ENCODE measurements at places on chromosomes 4 and X.

- DNase-seq: no peak
Measured at GRCh38 chr4:22434895-22435294, 81.0 kb downstream of the ADGRA3 start.

DNA sequence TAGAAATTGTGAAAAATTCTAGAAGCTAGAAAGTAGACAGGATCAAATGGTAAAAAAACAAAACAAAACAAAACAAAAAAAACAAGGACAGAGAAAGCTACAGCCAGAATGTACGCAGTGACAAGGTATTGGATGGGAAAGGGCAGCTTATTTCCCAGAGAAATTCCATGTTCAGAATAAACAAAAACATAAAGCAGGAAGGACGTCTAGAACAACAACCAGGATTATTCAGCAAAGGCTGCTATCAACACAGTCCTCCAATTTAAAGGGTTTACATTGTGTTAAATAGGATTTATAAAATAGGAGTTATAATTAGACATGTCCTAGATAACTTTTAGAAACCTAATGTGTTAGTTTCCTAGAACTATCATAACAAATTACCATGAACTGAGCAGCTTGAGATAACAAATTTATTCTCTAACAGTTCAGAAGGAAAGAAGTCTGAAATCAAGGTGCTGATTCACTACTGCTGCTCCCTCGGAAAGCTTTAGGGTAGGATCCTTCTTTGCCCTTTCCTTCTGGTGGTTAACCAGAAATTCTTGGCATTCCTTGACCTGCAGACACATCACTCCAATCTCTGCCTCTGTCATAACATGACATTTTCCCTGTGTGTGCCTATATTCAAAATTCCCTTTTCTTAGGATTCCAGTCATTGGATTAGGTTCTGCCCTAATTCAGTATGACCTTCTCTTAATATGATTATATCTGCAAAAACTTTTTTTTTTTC, 175.6 kb downstream of the SNCA start:
- DNase-seq: no peak

DNA sequence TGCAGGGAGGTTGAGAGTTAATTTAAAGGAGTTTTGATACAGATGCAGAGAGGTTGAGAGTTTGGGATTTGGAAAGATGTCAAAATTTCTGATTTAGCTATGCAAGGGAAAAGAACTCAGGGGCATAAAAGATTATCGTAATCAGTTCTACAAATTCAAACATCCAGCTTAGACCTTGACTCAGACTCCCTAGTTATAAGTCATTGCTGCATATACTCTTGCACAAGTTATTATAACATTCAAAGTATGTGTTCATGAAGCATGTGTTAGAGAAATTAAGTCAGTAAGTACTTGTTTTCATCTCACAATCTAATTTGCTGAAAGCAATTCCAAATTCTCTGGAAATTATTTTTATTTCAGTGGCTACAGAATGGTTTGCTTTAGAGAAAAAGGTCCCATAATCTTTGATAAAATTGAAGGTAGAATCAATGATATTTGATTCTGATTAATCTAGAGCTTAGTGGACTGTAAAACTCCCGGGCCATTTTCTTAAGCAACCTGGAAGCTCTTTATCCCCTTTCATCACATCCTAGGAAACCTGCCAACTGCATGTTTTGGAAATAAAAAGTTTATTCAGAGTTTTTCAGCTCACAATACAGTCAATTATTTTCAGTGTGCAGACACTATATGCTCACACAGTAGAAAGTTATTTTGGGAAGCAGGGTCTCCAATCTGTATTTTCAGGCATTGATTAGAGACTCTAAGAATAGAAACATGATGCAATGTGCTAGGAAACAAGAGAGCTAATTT, 132.9 kb upstream of the SPANXC start:
- DNase-seq: no peak

DNA sequence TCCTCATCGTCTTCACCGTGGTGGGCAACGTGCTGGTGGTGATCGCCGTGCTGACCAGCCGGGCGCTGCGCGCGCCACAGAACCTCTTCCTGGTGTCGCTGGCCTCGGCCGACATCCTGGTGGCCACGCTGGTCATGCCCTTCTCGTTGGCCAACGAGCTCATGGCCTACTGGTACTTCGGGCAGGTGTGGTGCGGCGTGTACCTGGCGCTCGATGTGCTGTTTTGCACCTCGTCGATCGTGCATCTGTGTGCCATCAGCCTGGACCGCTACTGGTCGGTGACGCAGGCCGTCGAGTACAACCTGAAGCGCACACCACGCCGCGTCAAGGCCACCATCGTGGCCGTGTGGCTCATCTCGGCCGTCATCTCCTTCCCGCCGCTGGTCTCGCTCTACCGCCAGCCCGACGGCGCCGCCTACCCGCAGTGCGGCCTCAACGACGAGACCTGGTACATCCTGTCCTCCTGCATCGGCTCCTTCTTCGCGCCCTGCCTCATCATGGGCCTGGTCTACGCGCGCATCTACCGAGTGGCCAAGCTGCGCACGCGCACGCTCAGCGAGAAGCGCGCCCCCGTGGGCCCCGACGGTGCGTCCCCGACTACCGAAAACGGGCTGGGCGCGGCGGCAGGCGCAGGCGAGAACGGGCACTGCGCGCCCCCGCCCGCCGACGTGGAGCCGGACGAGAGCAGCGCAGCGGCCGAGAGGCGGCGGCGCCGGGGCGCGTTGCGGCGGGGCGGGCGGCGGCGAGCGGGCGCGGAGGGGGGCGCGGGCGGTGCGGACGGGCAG, 792 bp downstream of the ADRA2C start:
- DNase-seq: no peak

- no peak for DNase-seq
Measured at GRCh38 chr4:6890358-6890757, 19.3 kb upstream of the TBC1D14 start.

- no peak for DNase-seq
Measured at GRCh38 chr4:68250151-68250930, 4.8 kb upstream of the TMPRSS11B start.

- DNase-seq: no peak
Measured at GRCh38 chr4:27085396-27085795, 224.8 kb downstream of the STIM2 start.

All from CD8-positive, alpha-beta T cell (primary cell).